NCI-H2081 treated with DMSO at 0.1 percent for 48 hours (cell line): ENCODE measurements at places on chromosomes 16 and 17.

- DNase-seq, result no peak
Observed at GRCh38 chr16:66154801-66155200, 211.7 kb upstream of the CDH5 start.

DNA sequence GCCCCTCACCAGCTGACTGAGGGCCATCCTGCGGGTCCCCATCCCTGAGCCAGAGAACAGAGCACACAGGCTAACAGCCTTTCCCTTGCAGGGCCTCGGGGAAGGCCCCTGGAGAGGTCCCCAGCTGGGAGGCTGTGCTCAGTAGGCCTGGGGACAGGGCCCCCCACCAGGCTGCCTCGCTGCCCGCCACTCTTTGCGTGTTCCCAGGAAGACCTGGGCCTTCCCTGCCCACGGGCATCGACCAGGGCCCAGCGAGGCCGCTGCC lies 785 bp downstream of the HID1 start:
- no peak for DNase-seq

- DNase-seq, result no peak
Observed at GRCh38 chr16:66899945-66900710, 18.6 kb downstream of the CDH16 start.

DNA sequence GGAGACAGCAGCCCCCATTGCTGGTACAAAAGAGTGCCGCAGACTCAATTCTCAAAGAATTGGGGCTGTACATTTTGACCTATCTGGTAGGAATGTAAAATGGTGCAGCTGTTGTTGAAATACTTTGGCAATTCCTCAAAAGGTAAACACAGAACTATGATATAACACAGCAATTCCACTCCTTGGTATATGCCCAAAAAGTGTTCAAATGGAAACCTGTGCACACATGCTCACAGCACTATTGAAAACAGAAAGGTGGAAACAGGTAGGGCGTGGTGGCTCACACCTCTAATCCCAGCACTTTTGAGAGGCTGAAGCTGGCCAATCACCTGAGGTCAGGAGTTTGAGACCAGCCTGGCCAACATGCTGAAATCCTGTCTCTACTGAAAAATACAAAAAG lies 34.7 kb downstream of the ANKRD11 start:
- DNase-seq, result no peak

DNA sequence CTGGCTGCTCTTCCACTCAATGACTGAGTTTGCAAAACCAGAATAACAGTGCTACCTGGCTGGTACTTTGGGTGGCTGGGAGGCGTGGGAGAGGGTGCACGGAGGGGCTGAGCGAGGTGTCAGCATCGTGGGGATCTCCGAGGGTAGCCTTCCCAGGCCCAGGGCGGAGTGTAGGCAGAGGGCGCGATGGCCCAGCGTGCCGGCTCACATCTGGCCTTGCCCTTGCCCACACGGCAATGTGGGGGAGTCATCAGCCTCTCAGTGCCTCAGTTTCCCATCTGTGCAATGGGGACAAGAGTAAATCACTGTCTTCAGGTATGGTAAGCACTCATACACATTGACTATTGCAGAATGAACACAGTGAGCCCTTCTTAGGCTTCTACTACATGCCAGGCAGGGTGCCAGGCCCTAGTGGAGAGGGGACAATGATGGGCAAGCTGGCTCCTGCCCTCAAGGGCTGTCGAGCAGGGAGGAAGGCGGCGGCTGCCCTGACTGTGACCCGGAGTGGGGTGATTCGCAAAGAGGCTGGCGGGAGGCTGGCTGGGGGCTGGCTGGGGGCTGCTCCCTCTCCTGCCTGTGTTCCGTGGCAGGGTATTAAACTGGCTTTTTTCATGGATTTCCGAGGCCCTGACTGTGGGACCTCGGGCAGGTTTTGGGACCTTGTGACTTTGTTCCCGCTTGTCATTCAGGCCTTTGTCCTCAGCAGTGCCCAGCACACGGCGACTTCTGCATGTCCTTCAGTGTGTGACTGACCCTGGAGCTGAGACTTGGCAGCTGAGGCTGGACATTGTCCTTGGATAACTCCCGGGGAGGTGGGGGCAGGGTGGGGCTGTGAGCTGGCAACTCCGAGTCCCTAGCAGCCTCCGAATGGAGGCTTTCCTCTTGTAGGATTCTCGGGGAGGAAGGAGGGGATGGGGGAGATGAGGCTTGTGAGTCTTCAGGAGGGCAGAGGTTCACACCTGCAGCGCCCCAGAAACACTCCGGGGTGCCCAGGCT lies 243.1 kb downstream of the SEC14L1 start:
- no peak for DNase-seq

- no peak for DNase-seq
Observed at GRCh38 chr17:8823279-8823678, 24.1 kb upstream of the MFSD6L start.

- no peak for DNase-seq
Observed at GRCh38 chr16:59067205-59067604, 333.1 kb upstream of the GOT2 start.

DNA sequence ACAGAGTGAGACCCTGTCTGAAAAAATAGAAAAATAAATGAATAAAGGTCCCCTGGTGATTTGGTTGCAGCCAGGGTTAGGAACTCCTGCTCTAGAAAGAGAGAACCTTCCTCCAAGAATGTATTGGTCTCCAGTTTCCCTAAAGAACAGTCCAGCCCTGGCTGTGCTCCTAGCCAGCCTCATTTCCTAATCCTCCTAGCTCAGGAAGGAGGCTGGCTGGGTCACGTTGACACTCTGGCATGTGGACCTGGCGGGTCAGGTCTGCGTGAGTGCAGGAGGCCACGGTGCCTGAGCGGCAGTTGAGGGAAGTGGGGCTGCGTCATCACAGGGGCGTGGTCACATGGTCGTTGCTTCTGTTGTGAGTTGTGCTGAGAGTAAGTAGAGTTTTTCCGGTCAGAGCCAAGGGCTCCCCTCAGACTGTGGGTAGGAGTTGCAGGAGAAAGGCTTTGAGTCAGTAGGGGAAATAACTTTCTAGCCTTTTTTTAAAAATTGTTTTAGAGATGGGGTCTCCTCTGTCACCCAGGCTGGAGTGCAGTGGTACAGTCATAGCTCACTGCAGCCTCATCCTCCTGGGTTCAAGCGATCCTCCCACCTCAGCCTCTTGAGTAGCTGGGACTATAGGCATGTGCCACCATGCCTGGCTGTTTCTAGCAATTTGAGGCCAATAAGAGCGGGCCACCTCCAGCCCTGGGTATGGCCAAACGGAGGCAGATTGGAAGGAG lies 194.0 kb upstream of the CIBAR2 start:
- no peak for DNase-seq

- no peak for DNase-seq
Observed at GRCh38 chr17:81396722-81397313, 1.6 kb downstream of the BAHCC1 start.
